Hematopoietic multipotent progenitor cell treated with erythropoietin and hydrocortisone succinate and interleukin-3 and kit ligand, for 8 days (in vitro differentiated cells): ENCODE measurements at places on chromosomes 11 and 22.
A peak's percentile ranks its signal among the peaks of the same experiment; 100 is the strongest.

DNA sequence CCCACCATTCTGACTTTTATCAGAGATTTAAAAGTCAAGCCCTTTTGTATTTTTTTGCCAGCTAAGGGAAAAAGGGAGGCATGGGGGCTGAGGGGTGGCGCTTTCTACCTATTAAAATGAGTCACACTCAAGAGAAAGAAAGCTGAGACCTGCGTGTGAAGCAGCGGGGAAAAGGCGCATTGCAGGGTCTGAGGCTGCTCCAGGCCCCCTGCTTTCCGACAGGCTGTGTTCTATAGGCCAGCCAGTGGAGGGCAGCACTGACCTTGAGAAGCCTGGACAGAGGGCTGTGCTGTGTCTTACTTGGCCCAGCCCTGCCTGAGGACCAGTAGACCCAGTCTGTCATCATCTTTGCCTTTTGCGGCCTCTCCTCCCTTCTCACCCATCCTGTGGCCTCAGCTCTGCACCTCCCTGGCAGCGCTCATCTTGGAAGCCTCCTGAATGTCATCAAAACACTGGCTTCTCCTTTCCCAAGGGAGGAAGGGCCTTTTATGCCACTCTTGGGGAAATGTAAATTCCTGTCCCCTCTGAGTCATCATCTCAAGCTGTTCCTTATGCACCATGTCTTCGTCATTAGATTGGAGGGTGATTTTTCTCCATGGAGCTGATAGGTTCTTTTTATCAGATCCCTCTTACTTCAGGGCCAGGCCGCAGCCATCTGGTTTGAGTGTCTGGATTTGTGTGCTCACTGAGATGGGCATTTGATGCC is 12.6 kb upstream of the MAPK8IP1 start:
- DNase-seq: peak; percentile 58

GRCh38 chr11:43871051-43871450 is 9.6 kb upstream of the ALKBH3 start:
- no peak for DNase-seq

DNA sequence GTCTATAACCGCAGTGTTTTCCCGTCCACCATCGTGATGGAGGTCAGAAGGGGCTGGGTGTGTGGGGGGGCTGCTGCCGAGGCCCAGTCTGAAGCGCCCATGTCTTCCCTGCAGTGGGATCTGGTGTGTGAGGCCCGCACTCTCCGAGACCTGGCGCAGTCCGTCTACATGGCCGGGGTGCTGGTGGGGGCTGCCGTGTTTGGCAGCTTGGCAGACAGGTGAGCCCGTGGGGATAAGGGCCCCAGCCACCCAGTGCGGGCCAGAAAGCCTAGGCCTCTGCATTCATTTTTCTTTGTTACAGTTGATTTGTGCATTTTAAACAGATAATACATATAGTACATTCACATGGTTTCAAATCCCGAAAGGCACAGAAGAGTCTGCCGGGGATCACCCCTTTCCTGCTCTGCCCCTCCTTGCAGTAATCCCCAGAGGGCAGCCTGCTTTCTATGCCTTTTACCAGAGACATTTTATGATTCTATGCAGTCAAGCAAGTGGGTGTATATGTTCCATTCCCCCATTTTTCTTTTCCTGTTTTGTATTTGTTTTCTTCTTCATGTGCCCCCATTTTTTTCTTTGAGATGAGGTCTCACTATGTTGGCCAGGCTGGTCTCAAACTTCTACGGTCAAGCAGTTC is 32.6 kb downstream of the CAPN1 start:
- no peak for DNase-seq

- no peak for DNase-seq
Measured at GRCh38 chr11:79060081-79060953, 380.5 kb downstream of the TENM4 start.

- no peak for DNase-seq
Measured at GRCh38 chr11:46661836-46662235, 38.6 kb downstream of the ARHGAP1 start.
